H9 (cell line): ENCODE measurements at places on chromosomes 13 and 19. TPM values are rescaled to one million over a fixed set of nuclear protein-coding genes. Genes with fewer than 3 reads are reported as not detected.

FGF21 gene
- total RNA-seq: 0.55 and 0.90 TPM in 2 replicates

DLEU7 gene
- 1.5 and 1.8 TPM in 2 replicates for total RNA-seq

ZNF177 gene
- 5.7 TPM in 2 replicates for total RNA-seq

GRCh38 chr13:96431044-96431581 is 341.2 kb downstream of the HS6ST3 start:
- no peak for DNase-seq

DNA sequence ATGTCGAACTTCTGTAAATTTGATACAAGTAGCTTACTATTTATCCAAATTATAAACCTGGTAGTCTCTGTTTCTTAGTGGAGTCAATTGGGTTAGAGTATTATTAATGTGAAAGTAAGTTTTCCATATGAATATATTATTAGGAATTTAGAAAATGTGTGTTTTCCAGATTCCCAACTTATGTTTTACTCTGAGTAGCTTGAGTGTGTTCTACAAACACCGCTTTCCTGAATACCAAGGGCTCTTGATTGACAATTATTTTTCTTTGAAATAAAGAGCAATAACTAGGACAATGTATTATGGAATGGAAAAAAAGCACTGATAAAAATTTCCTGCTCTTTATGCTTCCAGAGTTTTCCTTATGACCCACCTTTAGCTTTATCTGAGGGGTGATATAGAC is 233.6 kb downstream of the POSTN start:
- no peak for DNase-seq

DNA sequence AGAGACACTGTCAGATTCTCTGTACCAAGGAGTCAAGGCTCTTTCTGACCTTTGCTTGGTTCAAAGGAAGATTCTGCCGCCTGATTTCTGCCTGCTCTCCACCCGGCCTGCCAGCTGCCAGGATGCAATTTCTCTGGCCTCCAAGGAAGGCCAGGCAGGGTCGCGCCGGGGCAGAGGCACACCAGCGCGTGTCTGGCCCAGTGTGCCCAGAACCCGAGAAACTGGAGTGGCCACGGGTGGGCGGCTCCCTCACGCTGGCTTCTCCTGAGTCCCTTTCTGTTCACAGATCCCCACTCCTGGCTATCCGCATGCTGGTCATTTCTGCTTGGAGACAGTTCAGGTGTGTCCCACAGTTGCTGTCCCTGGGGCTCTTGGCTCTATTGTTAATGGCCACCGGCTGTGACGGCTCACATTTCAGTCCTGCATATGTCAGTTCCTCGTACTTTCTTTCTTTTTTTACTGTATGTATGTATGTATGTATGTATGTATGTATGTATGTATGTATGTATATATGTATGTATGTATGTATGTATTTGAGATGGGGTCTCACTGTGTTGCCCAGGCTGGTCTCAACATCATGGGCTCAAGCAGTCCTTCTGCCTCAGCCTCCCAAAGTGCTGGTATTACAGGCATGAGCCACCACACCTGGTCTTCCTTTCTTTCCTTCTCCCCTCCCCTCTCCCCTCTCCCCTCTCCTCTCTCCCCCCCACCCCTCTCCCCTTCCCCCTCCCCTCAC is 16.9 kb downstream of the TMPRSS9 start:
- no peak for DNase-seq

- no peak for DNase-seq
Measured at GRCh38 chr13:114194853-114195252, 15.8 kb downstream of the CFAP97D2 start.

- no peak for DNase-seq
Measured at GRCh38 chr19:5514001-5514400, 53.8 kb downstream of the TINCR start.

DNA sequence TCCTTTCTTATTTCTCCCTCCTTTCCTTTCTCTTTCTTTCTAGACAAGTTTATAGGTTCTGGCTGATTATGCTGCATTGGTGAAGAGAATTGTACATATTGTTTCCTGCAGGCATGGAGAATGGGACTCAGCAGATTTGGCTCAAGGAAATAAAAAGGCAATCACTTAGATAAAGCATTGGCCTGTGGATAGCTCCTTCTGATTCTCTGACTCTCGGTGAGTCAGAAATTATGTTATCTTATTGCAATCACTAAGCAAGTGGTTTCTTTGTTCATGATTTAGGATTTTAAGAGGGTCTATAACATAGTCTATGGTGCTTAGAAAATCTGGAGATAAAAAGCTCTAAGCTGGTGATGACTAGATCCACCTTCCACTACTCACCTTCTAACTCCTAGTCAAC is 54.0 kb upstream of the POSTN start:
- no peak for DNase-seq

DNA sequence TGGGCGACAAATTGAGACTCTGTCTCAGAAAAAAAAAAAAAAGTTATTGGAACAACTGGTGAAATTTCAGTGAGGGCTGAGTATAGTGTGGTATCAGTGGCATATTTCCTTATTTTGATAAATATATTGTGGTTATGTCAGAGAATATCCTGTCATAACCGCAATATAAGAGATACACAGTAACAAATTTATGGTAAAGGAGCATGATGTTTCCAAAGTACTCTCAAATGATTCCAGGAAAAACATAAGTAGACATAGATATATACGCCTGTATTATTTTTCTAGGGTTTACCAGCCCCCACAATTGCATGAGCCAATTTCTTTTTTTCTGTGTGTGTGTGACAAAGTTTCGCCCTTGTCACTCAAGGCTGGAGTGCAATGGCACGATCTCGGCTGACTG is 5.7 kb upstream of the C5AR1 start:
- no peak for DNase-seq

DNA sequence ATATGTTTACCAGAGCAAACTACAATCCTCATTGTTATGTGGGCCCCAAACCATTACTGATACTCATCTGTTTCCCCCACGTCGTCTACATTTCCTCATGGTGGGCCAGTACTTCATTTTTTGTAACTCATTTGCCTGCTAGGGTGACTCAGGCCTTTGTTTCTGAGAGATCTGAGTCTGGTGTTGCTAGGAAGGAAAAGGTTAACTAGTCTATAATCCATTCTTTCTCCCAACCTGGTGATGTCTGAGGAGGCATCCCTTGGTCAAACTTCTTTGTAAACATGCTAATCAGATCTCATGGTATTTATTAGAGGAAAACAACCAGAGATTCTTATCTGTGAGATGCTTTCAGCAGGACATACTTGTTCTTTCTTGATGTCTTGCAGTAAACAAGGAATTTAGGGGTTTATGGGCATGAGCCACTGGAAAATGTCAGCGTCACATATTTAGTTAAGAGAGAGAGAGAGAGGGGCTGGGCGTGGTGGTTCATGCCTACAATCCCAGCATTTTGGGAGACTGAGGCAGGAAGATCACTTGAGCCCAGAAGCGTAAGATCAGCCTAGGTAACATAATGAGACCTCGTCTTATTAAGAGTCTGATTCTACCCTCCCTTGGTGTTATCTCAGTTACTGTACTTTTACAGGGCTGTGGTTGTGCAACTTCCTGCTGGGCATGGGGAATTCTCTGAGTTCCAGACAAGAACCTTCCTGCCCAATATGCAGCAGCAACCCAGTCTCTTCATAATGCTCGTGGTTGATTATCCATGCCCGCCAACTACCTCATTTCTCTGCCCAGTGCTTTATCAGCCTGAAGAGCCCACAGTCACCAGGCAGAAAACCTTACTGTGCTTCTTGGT is 9.7 kb upstream of the DPRX start:
- no peak for DNase-seq

DNA sequence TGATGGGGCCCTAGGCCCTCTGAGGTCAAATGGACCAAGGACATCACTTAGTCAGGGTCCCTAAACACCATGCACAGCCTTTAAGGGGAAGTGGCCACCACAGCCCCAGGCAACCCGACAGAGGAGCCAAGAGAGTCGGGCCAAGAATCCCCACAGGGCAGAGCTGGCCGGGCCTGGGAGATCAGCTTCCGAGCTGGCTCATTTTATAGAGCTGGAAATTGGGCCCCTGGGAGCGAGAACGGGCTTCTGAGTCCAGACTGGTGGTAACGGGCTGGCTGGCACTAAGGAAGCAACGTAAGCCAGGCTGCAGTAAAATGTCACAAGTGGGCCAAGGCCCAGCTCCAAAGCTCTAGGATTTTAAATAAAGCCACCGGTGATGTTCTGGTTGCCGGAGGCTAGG is 51.1 kb downstream of the HSPH1 start:
- no peak for DNase-seq
